ENCODE measurements at places on chromosomes 3 and 15. TPM values are rescaled to one million over a fixed set of nuclear protein-coding genes. Genes with fewer than 3 reads are reported as not detected.

The ITIH1 gene
- total RNA-seq: not detected

The HGD gene
- total RNA-seq: 3.8 TPM

The TGM4 gene
- not detected for total RNA-seq

DNA sequence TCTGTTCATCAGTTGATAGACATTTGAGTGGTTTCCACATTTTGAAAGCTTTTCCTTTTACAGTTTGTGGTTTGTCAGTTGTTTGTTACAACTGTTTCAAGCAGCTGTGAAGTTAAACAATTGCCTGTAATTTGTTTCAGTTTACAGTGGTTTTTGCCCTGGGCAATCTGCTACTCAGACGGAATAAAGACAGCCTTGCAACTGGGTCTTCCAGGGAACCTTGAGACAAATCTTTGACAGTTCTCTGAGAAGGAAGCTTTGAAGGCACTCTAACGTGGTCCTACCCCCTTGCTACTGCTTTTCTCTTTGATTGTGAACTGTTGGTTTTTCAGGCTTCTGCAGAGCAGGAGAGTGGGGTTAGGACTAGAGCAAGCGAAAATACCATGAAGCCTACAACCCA, 28.0 kb downstream of the LRRC28 start:
- DNase-seq: no peak

DNA sequence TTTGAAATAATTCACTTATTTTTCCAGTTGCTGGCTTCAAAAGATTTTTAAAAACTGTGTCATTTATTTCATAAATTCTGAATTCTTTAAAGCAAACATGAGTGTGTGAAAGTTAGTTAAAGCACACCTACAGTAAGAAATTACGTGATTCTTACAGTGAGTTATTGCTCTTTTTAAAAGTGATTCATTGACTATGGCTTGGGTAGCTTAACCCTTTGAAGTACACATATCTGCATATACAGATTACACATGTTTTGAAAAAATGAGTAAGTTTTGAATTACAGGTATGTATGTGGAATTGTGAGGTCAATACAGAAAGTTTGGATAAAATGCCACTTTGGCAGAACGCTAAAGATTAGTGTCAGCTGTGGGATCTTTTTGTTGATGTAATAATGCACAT, 64.5 kb upstream of the MBNL1 start:
- no peak for DNase-seq

DNA sequence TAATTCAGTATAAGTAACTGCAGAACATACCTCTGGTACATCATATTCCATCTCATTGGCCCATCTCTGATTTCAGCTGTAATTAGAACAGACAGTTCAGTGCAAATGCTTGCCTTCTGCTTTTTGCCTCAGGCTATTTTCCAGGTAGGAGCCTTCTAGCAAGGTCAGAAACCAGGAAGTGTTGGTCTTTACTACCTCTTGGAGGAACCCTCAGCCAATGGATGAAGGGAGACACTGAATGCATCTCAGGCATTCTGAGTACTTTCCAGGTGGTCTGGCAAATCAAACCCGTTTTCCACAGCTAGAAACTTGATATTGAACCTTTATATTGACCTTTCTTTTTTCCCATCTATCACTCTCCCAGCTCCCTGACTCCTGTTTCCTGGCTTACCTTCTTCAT, 348.5 kb upstream of the SOX2 start:
- DNase-seq: no peak

GRCh38 chr3:61919371-61919770, 358.0 kb downstream of the PTPRG start:
- no peak for DNase-seq

DNA sequence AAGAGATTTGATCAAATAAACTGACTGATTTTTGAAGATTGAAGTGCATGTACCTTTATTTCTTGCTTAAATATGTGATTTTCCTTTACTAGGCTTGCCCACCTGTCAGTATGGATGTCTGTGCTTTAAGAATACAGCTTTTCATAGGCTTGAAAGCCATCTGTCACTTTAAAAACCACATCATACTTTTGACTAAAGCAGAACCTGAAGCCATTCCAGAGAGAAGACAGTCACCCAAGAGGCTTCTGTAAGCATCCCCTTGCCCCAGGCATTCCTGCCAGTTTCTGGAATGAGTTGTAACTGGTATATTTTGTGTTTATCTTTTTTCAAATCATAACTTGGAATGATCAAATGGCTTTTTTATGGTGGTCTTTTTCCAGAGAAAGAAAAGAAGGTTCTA, 24.0 kb downstream of the HPS3 start:
- DNase-seq: no peak

DNA sequence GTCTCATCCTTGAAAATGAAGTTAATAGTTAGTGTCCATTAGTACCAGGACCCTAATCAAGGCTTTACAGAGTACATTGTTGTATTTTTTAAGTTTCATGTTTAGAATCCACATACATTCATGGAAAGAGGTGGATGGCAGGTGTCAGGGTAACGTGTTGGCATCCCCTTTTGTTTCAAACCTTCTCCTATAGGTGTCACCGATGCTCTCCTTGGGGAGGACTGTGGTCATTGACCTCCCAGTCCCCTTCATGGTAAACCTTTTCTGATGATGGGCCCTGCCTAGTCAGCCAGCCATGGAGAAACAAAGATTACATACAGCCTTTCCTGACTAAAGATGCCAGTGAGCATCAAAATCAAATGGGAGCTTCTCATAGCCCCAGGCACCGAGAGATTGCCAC, 574.8 kb downstream of the AGBL1 start:
- DNase-seq: no peak

Data from naive thymus-derived CD8-positive, alpha-beta T cell (primary cell).